Activated CD4-positive, alpha-beta T cell treated with anti-CD3 and anti-CD28 coated beads, Interleukin-2, amount 50 U/mL, for 48 hours (primary cell): ENCODE measurements at places on chromosomes 2 and 18.

DNA sequence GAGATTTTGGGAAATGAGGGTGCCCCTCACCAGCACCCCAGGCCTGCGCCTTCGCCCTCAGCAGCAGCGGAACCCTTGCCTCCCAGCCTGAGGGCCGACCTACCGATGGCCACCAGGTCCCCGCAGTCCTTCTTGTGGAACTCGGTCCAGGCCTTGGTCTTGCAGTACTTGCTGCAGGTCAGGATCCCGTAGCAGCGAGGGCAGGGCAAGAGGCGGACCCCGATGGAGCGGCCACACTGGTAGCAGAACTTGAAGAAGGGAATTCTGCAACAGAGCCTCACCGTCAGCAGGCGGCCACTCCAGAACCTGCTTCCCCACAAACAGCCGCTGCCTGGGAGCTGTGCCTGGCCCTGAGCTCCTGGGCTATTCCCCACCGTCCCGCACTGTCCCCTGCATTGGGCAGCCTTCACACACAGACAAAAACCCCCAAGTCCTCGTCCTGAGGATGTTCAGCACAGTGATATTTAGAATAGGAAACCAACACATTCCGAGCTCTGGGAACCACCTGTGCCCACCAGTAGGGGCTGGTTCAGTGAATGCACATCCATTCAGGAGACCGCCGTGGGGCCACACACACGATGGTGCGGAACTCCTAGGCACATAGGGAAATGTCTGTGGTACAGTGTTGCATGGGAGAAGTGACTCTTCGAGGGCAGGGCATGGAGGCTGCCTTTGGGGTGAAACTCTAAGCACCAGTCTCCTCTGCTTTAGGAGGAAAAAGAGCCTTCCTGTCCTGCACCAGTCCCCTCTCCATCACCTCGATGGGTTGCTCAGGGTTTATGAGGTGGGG, 45.6 kb downstream of the GPC1 start:
- no peak for DNase-seq

- DNase-seq = no peak
Measured at GRCh38 chr2:25620077-25620476, 53.3 kb downstream of the DTNB start.

GRCh38 chr2:229539628-229540027, 174.7 kb downstream of the DNER start:
- DNase-seq = no peak

- DNase-seq = no peak
Measured at GRCh38 chr2:108825736-108826135, 39.2 kb downstream of the CCDC138 start.

- DNase-seq = no peak
Measured at GRCh38 chr2:108364676-108365297, 13.0 kb upstream of the SULT1C4 start.

GRCh38 chr18:3184275-3184963, 35.3 kb downstream of the MYOM1 start:
- no peak for DNase-seq

DNA sequence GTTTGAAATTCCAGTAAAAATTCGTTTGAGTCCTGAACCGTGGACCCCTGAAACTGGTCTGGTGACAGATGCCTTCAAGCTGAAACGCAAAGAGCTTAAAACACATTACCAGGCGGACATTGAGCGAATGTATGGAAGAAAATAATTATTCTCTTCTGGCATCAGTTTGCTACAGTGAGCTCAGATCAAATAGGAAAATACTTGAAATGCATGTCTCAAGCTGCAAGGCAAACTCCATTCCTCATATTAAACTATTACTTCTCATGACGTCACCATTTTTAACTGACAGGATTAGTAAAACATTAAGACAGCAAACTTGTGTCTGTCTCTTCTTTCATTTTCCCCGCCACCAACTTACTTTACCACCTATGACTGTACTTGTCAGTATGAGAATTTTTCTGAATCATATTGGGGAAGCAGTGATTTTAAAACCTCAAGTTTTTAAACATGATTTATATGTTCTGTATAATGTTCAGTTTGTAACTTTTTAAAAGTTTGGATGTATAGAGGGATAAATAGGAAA, 80.7 kb downstream of the ACSL3 start:
- DNase-seq = no peak

GRCh38 chr2:144559681-144560080, 39.8 kb upstream of the ZEB2 start:
- no peak for DNase-seq

DNA sequence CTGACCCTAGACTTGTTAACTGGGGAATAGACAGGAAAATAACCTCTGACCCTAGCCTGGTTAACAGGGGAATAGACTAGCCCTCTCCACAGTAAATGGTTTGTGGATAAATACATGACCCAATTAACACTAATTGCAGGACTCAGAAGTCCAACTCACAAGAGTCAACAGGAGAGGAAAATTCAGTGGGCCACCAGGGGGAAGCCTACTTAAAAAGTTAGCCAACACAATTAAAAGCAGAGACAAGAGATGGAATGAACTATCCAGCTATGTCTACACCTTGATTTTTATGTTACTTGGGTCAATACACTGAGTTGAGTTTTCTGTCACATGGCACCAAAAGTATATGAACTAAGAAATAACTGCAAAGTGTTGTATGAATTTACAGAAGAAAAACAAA, 158.8 kb upstream of the SLC39A10 start:
- DNase-seq = peak; percentile 58

DNA sequence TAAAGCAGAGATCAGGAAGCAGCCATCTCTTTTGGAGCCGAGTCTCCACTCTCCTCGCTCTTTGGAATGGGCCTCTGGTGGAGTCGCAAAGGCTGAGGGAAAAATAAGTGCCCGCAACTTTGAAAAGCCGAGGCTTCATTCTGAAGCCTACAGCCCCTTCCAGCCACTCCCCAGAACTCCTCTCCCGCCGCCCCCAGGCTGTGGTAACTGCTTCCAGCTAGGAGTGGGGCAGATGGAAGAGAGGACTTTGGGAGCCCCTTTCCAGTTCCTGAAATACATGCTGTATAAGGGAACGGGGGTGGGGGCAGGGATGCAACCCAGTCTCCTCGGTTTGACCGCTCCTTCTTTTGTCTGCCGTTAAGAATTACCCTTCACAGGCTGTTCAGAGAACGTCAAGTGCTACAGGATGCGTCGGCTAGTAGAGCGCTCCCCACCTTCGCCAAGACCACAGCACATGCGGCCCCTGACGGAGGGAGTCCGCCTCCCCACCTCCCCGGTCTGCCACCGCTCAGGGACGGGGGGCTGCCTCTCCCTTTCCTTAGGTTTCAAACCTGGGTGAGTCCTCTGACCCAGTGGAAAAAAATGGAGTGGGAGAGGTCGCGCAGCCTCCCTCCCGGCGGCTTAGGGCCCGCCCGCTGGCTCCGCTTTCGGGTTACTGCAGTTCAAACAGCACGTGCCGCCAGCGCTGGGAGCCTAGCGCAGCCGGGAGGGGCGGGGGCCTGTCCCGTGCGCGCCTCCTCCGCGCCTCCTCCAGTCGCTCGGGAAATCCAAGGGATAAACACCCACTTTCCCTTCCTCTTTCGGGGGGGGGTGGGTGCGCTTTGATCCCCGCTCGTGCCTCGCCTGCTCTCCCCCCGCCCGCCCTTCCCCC, 4.9 kb downstream of the CYP26B1 start:
- no peak for DNase-seq

DNA sequence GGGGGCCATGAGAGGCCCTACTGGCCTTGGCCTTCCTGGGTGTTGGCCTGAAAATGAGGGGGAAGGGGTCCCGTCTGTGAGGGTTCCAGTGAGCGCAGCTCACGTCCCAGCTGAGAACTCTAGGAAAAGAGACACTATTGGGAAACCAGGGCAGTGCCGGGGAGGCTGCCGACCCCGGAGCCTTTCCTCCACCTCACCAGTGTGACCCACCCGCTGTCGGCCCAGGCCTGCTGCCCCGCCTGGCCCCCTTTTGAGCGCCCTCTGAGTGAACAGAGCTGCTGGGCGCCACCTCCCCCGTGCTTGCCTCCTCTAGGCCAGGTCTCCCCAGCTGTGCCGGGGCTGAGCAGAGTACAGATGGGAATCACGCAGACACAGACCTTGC, 17.5 kb upstream of the ARHGEF4 start:
- DNase-seq = no peak

GRCh38 chr2:53859206-53860181, at the start of gene GPR75:
Gene GPR75 (minus strand): TSS chr2:53859967. CDS start chr2:53854756, 5,211 bp downstream.
- DNase-seq = no peak

DNA sequence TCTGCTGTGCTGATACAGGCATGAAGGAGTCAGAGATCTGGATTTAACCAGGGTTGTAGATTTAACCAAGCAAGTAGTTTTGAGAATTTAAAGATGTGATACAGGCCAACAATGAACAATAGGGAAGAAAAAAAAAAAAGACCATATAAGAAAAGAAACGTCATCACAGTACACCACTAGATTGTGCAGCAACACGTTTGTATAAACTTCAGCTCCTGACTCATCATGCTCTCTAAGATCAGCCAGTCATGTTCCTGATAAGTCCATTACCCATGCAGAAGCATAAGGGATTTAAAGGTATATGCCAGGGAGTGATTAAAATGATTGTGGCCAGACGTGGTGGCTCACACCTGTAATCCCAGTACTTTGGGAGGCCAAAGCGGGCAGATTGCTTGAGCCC, 22.3 kb upstream of the ERICH2 start:
- no peak for DNase-seq

DNA sequence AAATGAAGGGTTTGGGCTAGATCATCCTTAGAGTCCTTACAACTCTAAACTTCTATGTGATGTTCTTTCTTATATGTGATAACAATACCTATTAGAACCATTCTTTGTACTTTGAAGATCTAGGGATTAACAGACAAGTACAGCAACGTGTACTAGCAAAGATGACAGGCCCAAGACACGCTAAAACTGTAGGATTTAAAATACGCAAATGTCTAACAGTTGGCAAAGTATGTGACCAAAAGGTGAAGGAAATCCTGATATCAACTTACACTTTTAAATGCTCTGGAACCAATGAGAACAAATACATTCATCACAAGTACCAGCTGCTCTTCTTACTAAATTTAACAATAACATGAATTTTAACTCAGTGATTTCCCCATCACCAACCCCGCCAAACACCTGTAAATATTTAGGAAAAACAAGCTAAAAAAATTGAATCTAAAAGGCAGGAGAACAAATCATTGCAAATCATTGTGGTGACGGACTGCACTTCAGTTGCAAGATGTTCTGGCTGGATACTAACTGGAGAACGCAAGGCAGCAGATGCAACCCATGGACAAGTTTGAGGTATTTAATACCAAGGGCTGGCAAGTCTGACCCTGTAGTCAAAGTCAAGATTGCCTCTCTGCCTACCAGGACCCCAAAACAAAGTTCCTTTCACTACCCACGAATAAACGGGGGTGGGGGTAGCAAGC, 1.4 kb downstream of the ANKRD44 start:
- DNase-seq = no peak

DNA sequence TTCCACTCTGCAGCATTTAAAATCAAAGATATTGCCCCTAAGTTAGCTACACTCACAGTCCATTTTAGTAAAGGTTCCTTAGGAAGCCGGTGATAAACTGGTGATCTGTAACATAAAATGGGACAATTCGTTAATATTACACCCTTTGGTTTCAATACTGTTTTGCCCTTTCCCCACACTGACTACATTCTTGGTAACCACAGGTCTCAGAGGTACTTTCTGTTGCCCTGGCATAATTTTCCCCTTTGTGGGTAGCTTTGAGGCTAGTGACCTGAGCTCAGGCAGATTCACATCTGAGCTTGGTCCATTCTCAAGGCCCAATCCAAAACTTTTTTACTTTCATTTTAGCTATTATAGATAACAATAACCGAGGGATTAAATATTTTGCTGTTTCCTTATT, 32.9 kb upstream of the CSRNP3 start:
- no peak for DNase-seq

- peak; percentile 65 for DNase-seq
Measured at GRCh38 chr2:714005-714741, 37.0 kb upstream of the TMEM18 start.

- DNase-seq = no peak
Measured at GRCh38 chr2:136858656-136859055, 93.3 kb downstream of the THSD7B start.

- no peak for DNase-seq
Measured at GRCh38 chr2:74675090-74675489, 21.0 kb downstream of the SEMA4F start.

DNA sequence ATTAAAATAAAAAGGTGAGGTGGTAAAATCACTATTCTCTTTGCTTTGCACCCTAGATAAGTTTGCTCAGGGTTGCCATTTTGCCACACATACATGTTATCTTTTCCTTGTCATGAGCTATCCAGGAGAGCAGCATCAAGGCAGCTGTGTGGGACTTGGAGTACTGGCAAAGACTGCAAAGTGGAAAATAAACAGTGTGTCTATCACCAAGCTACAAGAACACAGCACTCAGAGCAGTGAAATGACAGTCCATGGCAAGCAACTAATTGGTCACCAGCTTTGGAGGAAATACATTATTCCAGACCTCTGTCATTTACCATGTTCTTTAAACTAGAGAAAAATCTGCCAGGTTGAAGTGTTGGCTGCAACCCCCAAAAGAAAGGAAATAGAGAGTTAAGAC, 687.8 kb upstream of the FANCL start:
- DNase-seq = no peak

- peak; percentile 7 for DNase-seq
Measured at GRCh38 chr2:11498543-11499034, 32.6 kb upstream of the E2F6 start.

GRCh38 chr2:43032213-43033015, 194.0 kb downstream of the ZFP36L2 start:
- DNase-seq = no peak

GRCh38 chr18:13661051-13661778, 65.1 kb downstream of the FAM210A start:
- no peak for DNase-seq

GRCh38 chr2:227030789-227031188, 133.2 kb downstream of the COL4A4 start:
- DNase-seq = no peak

DNA sequence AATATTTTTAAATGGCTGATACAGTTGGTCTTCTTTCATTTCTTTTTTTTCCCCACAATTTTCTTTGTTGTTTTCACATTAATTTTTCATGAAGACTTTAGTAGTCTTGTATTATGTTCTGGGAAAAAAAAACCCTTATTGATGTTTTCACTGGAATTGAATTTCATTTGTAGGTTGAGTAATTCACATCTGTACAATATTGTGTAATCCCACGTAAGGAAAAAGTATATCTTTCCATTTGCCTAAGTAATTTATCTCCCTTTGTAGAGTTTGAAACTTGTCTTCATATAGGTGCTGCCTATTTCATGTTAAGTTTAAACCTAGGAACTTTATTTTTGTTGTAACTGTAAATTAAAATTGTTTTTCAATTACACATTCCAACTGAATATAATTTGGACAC, 2.0 kb downstream of the DNAJC27 start:
- DNase-seq = no peak

DNA sequence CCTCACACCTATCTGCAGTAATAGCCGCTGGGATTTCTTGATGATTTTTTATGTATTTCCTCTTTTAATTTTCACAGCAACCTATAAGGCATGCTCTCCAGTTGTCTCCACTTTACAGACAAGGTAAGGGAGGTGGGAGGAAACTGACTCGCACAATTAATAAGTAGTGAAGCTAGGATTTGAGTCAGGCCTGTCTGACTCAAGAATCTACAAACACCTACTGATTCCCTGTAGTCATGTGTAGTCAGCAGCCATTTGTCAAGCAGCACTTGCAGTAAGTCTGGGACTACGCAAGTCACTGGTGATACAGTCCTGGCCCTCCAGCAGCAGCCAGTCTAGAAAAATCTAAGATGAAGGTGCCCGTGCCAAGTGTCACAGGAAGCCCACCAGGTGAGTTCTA, 193.6 kb upstream of the PKDCC start:
- DNase-seq = peak; percentile 10

- no peak for DNase-seq
Measured at GRCh38 chr18:40233931-40234616, 1721.0 kb upstream of the PIK3C3 start.

- no peak for DNase-seq
Measured at GRCh38 chr2:126894585-126895182, 4.0 kb upstream of the TEX51 start.
